Activated naive CD4-positive, alpha-beta T cell treated with anti-CD3 and anti-CD28 coated beads, Interleukin-2, amount 50 U/mL, for 16 hours (primary cell): ENCODE measurements at places on chromosomes 1 and 21.

- DNase-seq: no peak
Observed at GRCh38 chr1:233281711-233282581, 13.6 kb downstream of the PCNX2 start.

GRCh38 chr21:33401630-33401992, 1.6 kb upstream of the IFNGR2 start:
- no peak for DNase-seq

DNA sequence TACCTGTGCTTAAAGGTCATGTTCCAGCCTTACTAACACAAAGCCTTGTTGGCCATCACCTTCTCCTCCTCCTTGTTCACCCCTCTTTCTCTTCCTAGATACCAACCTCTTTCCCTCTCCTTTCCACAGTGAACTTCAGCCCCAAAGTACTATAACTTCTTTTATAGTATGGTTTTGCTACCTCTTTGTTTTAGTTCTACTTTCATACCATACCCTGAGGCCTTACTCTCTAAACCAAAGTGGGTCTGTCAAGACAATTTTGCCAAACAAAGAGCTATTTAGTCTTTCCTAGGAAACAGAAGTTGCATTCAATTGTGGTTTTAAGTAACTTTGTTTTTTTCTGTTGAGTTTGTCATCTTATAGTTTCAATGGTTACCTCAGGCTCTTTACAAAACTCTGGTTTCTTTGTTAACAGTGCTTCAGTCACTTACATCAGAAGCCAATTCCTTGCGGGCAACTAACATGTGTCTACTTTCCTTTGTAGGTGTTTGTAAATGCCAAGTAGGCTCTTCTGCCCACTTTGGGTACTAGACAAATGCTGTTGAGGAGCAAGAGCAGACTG, 623.9 kb upstream of the PKN2 start:
- DNase-seq: no peak

- DNase-seq: no peak
Observed at GRCh38 chr1:28642056-28642846, 616 bp downstream of the TAF12 start.

DNA sequence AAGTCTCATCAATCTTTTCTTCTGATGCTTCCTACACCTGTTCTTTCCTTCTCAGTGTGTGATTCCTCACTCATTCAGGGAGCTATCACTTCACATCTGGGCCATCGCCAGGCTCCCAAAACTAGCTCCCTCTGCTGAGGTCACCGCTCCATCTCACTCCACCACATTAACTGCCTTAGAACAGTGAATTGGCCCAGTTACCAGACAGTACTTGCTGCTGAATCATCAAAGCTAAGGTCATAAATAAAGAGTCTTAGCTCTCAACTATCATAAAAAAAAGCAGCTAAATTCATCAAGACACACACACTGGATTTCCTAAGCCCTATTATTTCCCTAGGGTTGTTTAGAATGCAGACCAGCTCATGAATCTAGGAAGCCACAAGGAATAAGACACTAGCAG, 18.8 kb upstream of the SRM start:
- DNase-seq: no peak

- no peak for DNase-seq
Observed at GRCh38 chr1:232655746-232656085, 25.8 kb upstream of the SIPA1L2 start.

DNA sequence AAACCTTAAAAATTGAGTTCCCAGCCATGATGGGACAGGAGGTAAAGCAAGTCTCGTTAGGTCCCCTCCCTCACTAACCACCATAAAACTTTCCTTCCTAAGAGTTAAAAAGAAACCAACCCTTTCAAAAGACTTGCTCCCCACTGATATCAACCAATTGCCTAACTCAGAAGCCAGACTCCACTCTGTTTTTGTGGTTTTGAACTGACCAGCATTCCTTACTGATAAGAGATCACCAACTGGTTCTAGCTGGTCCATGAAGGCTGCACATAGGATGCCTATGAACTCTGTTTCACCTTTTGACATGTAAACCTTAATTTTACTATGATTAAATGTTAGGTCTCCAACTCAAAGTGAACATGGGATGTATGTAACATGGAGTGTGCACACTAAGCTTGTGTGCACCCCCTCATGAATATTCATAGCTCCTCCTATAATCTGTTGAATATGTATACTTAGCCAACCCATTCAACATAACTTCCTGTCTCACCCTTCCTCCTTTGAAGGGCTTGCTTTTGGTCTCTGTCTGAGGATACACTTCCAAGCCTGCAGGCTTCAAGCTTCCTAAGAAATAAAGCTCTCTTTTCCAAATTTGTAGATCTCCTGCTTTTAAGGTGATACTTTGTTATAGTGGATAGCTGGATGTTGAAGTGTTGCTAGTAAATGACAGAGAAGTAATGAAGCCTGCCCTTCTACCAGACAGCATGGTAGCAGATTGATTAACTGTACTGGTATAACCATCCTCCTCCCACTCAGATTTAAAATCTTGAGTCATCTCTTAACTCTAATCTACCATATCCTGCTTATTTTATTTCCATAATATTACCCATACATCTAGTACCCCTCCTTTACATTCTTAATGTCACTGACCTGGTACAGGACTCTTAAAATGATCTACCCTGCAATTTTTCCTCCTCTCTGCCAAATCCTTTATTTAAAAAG, 95.6 kb downstream of the ZNF644 start:
- DNase-seq: no peak

DNA sequence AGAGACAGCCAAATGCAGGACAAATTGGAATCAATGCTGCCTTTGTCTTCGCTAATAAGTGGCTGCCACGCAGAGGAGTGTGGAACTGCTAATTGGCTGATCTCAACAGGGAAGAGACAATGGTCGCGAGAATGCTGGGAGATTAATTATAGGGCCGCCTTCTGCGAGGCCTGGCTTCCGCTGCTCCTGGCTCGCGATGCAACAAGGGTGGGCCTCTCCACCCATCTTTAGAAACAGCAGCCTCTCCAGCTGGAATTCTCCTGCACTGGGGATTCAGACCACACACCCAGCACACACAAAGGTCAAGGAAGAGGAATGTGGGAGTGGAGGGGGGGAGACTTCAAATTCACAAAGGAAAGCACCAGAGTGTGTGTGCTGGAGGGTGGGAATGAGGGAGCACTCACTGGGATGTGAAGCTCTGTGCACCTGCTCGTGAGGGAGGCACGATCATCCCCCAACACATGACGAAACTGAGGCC, 200.7 kb upstream of the GRIK3 start:
- DNase-seq: no peak

- DNase-seq: no peak
Observed at GRCh38 chr1:109634292-109634691, 14.7 kb downstream of the AMPD2 start.

GRCh38 chr1:7885513-7886404, 32.9 kb upstream of the UTS2 start:
- DNase-seq: peak; percentile 36

GRCh38 chr1:46404482-46405196, 10.5 kb downstream of the FAAH start:
- no peak for DNase-seq

DNA sequence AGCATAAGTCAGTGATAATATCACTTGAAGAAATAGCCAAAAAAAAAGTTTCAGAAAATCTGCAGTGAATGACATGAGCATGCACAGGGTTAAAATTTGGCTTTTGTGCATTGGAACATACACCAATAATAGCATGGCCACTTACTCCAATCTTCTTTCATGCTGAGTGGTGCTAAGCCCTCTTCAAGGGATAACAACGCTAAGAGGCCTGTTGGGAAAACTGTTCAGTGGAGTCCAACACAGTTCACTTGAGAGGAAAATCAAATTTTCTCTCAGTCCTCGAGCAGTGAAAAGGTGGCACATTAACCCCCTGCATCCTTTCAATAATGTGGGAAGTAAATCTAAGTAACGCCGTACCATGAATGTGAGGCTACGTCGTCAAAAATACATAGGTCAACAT, 264.7 kb downstream of the SPATA17 start:
- DNase-seq: no peak

GRCh38 chr1:41504114-41505035, 19.9 kb upstream of the EDN2 start:
- no peak for DNase-seq

- DNase-seq: peak; percentile 39
Observed at GRCh38 chr1:24483441-24483840, 19.2 kb upstream of the RCAN3 start.

- peak; percentile 14 for DNase-seq
Observed at GRCh38 chr1:35298464-35298863, 30.0 kb downstream of the ZMYM4 start.

GRCh38 chr21:31136891-31137290, 98.6 kb upstream of the KRTAP19-8 start:
- no peak for DNase-seq
